Mesothelial cell of epicardium (in vitro differentiated cells): ENCODE measurements at places on chromosomes 1 and 21. TPM values are rescaled to one million over a fixed set of nuclear protein-coding genes. Genes with fewer than 3 reads are reported as not detected.

DNA sequence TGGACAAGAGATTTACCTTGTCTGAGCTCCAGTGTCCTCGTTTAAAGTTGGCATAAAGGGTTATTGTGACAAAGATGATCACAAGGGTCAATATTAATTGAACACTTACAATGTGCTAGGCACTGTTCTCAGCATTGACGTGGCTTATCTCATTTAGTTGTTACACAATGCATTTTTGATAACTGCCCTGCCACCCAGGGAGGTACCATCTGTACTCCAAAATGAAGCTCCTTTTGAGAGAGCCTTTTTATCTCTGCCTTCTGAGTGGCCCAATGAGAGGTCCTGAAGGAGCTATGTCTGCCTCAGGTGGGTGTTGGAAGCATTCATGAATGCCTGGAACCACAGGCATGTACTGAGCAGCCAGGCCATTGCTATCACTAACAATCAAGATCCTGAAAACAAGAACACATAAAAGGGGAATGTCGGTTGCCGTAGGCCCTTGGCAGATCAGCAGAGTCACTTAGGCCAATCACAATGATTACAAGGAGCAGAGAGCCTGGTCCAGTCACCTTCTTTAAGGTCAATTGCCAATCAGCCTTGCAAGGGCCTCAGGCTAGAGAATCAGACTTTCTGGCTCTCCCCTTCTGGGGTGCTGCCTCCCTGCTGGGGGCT, 78.5 kb downstream of the NMNAT2 start:
- H3K4me1 ChIP-seq: no peaks in the 10 kb centered on the region
- no peak overlapping the region for H3K27ac ChIP-seq
- H3K27me3 ChIP-seq: no peaks in the 10 kb centered on the region
- no peak for DNase-seq
- no peak overlapping the region for H3K4me3 ChIP-seq
- no peaks in the 10 kb centered on the region for H3K36me3 ChIP-seq

GRCh38 chr1:51859333-51859732, 19.2 kb downstream of the NRDC start:
- no peaks in the 10 kb centered on the region for H3K27me3 ChIP-seq
- H3K36me3 ChIP-seq: peaks cover 9% of the 10 kb centered on the region
- no peak overlapping the region for H3K4me3 ChIP-seq

- H3K27ac ChIP-seq: no peak overlapping the region
- no peaks in the 10 kb centered on the region for H3K27me3 ChIP-seq
- H3K4me3 ChIP-seq: no peak overlapping the region
- no peaks in the 10 kb centered on the region for H3K36me3 ChIP-seq
Measured at GRCh38 chr1:152190589-152190988, 31.6 kb upstream of the RPTN start.

The SF3B4 gene
- total RNA-seq: 68.7 to 72.8 TPM (median 69.2 TPM) in 3 replicates

DNA sequence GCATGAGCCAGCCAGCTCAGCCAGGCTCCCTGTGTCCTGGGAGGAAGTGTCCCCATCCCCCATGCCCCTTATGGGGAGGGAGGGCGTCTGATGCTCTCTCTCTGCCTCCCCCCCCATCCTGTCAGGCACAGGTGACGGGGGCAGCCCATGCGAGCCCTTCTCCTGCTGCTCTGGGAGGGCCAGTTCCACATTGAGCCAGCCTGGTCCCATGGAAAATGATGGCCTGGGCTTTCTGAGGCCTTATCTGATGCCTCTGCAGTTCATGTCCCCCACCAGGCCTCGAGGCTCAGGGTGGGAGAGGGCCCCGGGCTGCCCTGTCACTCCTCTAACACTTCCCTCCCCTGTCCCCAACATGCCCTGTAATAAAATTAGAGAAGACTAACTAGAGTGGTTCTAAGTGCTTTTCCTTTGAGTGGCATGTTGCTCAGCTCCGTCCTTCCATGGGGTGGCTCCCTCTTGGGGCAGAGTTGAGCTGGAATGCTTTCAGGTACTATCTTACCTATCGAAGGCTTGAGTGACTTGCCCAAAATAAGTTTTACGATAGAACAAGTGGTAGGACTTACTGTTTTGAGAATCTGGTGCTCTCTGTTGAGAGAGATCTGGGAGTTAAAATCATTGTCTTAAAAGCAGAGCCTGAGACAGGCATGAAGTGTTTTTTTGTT, 1.8 kb upstream of the MTFR1L start:
- H3K27me3 ChIP-seq: no peaks in the 10 kb centered on the region
- peak overlapping the region; percentile 99 for H3K27ac ChIP-seq
- H3K4me1 ChIP-seq: peaks cover 34% of the 10 kb centered on the region
- H3K4me3 ChIP-seq: peak overlapping the region; percentile 97
- DNase-seq: no peak

GRCh38 chr1:907611-908451, 15.9 kb upstream of the SAMD11 start:
- no peak for DNase-seq
- peak overlapping the region; percentile 39 for H3K27ac ChIP-seq
- H3K4me1 ChIP-seq: peaks cover 54% of the 10 kb centered on the region
- H3K27me3 ChIP-seq: peaks cover 7% of the 10 kb centered on the region
- peak overlapping the region; percentile 8 for H3K4me3 ChIP-seq
- peaks cover 4% of the 10 kb centered on the region for H3K36me3 ChIP-seq

DNA sequence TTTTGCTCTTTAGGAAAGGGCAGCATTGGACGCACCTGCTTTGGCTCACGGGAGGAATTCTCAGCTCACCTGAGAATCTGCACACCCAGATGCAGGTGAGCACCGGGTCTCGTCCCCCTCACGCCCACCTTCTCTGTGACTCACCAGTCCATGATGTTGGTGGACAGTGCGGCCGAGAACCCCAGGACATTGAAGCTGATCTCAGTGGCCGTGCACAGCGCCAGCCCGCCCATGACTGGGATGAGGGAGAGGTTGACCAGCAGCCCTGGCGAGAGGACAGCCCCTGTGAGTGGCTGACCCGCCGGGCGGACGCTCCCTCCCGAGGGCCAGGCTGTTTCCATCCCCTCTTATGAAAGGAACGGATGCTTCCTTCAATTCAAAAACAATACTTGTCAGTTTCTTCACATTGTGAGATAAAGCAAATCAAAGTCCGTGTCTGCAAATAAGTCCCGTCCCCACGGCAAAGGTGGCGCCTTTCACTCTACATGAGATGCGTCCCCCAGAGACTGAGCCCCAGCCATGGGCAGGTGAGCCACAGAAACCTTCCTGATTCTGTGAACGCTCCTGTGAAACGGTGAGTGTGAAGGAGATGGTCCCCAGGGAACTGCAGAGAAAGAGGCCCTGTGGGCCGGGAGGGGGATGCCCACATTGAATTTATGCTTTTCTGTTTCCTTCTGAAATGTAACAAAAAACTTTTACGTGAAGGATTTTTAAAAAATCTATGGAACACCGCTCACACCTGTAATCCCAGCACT, 12.7 kb upstream of the CDK11B start:
- no peaks in the 10 kb centered on the region for H3K4me1 ChIP-seq
- H3K27me3 ChIP-seq: no peaks in the 10 kb centered on the region
- DNase-seq: no peak
- no peak overlapping the region for H3K4me3 ChIP-seq
- peaks cover 10% of the 10 kb centered on the region for H3K36me3 ChIP-seq
- no peak overlapping the region for H3K27ac ChIP-seq

GRCh38 chr1:1338278-1338677, 7.2 kb downstream of the TAS1R3 start:
- H3K36me3 ChIP-seq: peaks cover 18% of the 10 kb centered on the region
- H3K27me3 ChIP-seq: no peaks in the 10 kb centered on the region
- no peaks in the 10 kb centered on the region for H3K4me1 ChIP-seq
- H3K27ac ChIP-seq: no peak overlapping the region

The DCST1 gene
- total RNA-seq: 0.58 TPM in 1 of 3 replicates, not detected in the others

GRCh38 chr1:89464008-89464407, 60.6 kb upstream of the LRRC8B start:
- H3K27ac ChIP-seq: no peak overlapping the region
- H3K4me1 ChIP-seq: peaks cover 14% of the 10 kb centered on the region
- no peak for DNase-seq

The FNDC5 gene
- total RNA-seq: 162 to 165 TPM (median 164 TPM) in 3 replicates

The OR14A2 gene
- total RNA-seq: not detected in 3 replicates

- H3K27me3 ChIP-seq: no peaks in the 10 kb centered on the region
- no peak overlapping the region for H3K27ac ChIP-seq
- H3K4me1 ChIP-seq: peaks cover 6% of the 10 kb centered on the region
- DNase-seq: no peak
- no peak overlapping the region for H3K4me3 ChIP-seq
- H3K36me3 ChIP-seq: no peaks in the 10 kb centered on the region
Measured at GRCh38 chr1:96845464-96845863, 123.9 kb downstream of the PTBP2 start.

- peaks cover 57% of the 10 kb centered on the region for H3K4me1 ChIP-seq
- H3K4me3 ChIP-seq: peak overlapping the region; percentile 18
- H3K27ac ChIP-seq: peak overlapping the region; percentile 88
- DNase-seq: no peak
Measured at GRCh38 chr1:54465351-54465811, 59.2 kb upstream of the SSBP3 start.

The FMO1 gene
- 0.23 TPM in 1 of 3 replicates, not detected in the others for total RNA-seq

- peaks cover 38% of the 10 kb centered on the region for H3K27me3 ChIP-seq
- H3K27ac ChIP-seq: no peak overlapping the region
- no peak overlapping the region for H3K4me3 ChIP-seq
- no peaks in the 10 kb centered on the region for H3K36me3 ChIP-seq
- H3K4me1 ChIP-seq: no peaks in the 10 kb centered on the region
Measured at GRCh38 chr1:37372302-37372701, 102.1 kb upstream of the ZC3H12A start.

DNA sequence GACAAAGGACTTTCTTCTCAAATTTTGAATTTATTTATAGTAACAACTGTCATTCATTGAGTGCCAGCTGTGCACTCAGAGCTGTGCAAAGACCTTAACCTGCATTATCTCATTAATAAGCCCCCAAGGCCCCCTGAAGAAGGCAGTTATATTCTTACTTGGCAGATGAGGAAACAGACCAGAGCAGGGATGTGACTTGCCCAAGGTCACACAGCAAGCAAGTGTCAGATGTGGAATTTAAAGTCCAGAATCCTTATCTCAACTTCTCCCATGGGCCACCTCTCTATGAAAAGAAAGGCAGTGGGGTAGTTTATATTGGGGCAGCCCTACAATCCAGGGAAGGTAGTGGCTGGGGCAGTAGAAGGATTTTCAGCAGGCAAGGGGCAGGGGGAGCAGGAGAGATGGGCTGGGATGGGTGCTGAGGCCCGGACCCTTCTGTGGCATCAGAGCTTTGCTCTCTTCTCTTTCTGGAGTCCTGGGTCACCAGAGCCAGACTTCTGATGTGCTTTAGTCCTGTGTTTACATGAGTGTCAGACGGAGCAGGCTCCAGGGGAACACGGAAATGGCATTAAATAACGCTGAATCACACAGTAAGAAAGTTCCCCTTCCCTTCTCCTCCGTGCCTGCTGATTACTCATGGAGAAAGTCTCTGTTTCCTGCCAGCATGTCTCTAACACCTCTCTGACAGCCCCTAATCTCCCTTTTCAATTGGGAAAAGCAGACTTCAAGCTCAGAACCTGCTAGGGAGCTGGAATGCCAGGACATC, 39.5 kb downstream of the EPHB2 start:
- peaks cover 46% of the 10 kb centered on the region for H3K4me1 ChIP-seq
- H3K27ac ChIP-seq: peak overlapping the region; percentile 93
- H3K27me3 ChIP-seq: no peaks in the 10 kb centered on the region
- no peak for DNase-seq

GRCh38 chr1:51878308-51878615, 265 bp downstream of the NRDC start:
- H3K27ac ChIP-seq: no peak overlapping the region
- peaks cover 4% of the 10 kb centered on the region for H3K36me3 ChIP-seq
- H3K4me1 ChIP-seq: peaks cover 16% of the 10 kb centered on the region
- peaks cover 20% of the 10 kb centered on the region for H3K27me3 ChIP-seq
- no peak overlapping the region for H3K4me3 ChIP-seq

DNA sequence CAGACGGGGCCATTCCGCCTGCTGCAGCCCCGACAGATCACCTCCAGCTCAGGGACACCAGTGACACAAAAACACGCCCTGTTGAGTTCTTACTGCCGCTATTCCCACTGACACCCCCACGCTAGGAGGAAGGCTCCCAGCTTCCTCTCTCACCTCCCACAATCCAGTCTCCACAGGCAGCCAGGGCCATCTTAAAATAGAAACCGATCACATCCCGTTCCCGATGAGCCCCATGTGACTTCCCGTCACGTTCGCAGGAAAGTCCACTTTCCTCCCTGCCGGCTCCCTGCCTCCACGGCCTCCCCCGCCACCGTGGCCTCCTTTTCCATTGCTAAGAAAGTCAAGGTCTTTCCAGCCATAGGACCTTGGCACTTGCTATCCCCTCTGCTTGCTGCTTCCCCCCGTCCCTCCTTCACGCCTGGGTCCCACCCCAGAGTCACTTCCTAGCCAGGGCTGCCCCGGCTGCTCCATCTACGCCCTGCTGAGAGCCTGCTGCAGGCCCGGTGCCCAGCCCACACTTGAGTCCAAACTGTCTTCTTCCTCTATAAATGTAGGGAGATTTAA, 24.0 kb upstream of the DDOST start:
- no peak overlapping the region for H3K4me3 ChIP-seq
- no peaks in the 10 kb centered on the region for H3K4me1 ChIP-seq
- H3K27ac ChIP-seq: no peak overlapping the region
- no peak for DNase-seq

DNA sequence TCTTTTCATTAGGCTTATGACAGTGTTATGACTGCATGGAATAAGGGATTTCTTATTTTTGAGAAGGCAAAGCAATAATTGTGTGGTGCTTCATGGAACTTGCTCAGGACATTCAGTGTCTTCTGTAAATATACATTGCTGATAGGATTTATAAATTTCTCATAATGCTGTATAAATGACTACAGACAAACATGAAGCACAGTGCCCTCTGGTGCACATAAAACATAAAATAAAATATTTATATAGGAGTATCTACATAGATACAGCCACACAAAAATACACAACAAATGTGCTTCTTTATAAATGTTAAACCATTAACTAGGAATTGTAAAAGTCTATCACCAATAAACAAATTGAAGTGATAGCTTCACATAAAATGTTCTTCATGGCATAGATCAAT, 24.1 kb downstream of the BRINP3 start:
- no peaks in the 10 kb centered on the region for H3K36me3 ChIP-seq
- no peak overlapping the region for H3K27ac ChIP-seq
- peaks cover 8% of the 10 kb centered on the region for H3K27me3 ChIP-seq

GRCh38 chr1:183783767-183784637, 20.9 kb upstream of the RGL1 start:
- no peak overlapping the region for H3K4me3 ChIP-seq
- H3K4me1 ChIP-seq: peaks cover 29% of the 10 kb centered on the region
- peak overlapping the region; percentile 7 for H3K27ac ChIP-seq
- no peaks in the 10 kb centered on the region for H3K27me3 ChIP-seq

- H3K36me3 ChIP-seq: peaks cover 55% of the 10 kb centered on the region
- peaks cover 3% of the 10 kb centered on the region for H3K4me1 ChIP-seq
- H3K27me3 ChIP-seq: no peaks in the 10 kb centered on the region
- DNase-seq: no peak
- H3K4me3 ChIP-seq: no peak overlapping the region
Measured at GRCh38 chr1:156959414-156959813, 39.0 kb downstream of the LRRC71 start.

The EDARADD gene
- 16.6 to 18.1 TPM (median 17.0 TPM) in 3 replicates for total RNA-seq

- DNase-seq: no peak
- no peak overlapping the region for H3K4me3 ChIP-seq
- no peak overlapping the region for H3K27ac ChIP-seq
- H3K36me3 ChIP-seq: peaks cover 32% of the 10 kb centered on the region
- no peaks in the 10 kb centered on the region for H3K27me3 ChIP-seq
Measured at GRCh38 chr1:15943992-15944307, 32.0 kb downstream of the ZBTB17 start.
